ENCODE measurements at places on chromosomes 6 and 20.

DNA sequence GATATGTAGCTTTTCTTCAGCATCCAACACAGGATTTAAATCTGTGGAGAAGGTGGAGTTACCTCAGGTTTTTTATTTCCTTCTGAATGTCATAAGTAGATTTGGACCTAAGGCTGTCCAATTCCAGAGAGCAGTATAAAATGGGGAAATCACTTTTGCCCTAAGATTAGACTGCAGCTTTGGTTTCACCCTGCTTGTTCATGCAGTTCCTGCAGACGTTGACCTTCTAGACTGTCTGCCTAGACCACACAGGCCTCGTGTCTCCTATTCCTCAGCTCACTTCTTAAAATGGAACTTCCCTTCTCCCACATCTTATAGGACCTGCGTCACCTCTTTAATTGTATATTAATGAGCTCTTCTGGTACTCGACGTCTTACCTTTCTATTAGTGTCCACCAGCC lies 26.0 kb upstream of the C6orf62 start:
- DNase-seq: no peak

DNA sequence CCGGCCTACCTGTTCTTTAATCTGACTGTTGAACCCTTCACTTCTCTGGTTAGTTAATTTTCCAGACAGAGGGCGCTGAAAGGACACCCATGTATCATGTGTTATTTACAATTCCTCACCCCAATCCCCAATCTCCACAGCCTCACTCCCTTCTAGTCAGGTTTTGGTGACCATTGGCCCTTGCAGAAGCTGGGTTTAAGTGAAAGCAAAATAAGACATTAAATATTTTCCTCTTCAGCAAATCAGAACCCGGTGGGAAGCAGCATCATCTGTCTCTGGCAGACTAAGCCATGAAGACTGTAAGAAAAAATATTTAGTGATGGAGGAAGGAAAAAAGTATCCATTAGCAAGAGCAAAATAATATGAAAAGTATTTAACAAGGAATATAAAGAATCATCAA lies 9.4 kb upstream of the HLA-DQA1 start:
- no peak for DNase-seq

- DNase-seq: no peak
These were observed 4.6 kb upstream of the SLC2A10 start for GRCh38 chr20:46704714-46705377.

DNA sequence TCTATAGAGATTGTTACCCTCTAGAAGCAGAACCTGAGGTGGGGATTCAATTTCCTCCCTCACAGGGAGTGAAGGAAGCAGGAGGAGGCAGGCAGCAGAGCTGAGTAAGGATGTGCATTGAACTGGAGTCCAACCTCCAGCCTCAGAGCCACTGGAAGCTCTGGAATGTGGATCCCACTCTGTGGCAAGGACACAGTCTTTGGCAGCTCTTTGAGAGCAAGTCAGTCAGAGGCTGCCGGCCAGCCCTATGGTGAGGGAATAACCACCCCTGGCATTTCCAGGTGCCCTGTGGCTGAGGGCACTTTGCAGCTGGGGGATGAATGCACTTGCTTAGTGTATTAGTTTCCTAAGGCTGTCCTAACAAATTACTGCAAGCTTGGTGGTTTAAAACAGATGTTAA lies 37.2 kb downstream of the EBF4 start:
- DNase-seq: no peak

DNA sequence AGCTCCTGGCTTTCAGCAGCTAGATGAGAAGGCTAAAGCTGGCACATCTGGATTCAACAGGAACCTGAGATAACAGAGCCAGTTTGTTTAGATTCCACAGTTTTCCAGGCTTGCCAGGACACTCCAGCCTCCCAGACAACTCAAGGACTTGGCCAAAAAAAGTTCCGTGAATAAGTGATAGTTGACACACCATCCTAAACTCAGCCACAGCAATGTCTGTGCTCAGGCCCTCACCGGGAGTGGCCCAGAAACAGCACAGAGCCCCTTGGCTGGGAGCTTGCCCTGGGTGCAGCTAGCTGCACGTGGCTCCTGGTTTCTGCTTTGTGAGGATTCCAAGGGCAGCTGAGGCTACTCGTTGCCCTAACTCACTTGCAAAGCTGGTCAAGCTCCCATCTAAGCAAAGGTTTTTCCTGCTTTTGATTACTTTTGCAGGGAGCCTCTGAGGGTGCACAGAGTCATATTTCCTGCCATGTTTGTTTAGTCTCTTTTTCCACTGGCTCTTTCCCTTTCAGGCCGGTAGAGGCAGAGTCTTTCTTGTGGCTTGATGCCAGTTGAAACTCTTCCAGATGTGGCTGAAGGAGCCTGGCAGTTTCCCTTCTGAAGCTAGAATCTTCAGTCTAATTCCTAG lies 118.3 kb upstream of the ECI2 start:
- no peak for DNase-seq

DNA sequence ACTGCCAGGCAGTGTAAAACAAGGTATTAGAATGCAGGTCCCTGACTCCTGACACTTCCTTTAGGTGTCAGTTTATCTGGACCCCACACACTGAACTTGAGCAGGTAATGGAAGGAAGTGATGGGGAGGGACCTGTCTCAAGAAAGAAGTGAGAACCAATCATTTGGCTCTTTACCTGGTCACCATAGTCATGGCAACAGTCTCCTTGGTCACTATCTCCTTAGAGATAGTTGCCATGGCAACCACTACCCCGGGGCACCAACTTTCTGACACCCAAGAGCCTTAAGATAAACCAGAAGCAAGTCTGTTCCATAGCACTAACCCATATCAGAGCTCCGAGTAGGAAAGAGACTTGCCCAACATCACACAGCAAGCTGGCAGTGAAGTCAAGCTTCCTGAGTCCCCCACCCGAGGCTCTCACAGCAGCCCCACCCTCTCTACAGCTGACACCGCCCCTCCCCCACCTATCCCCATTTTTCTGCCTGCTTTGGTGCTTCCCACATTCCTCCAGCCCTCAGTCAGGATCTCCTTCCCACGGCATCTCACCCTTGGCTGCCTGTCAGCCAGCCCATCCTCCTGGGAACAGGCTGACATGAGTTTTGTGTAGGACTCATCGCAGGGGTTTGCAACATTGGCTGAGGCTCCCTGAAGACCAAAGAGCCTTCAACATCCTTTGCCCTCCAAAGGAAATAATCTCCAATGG lies 16.3 kb upstream of the HM13 start:
- DNase-seq: no peak

DNA sequence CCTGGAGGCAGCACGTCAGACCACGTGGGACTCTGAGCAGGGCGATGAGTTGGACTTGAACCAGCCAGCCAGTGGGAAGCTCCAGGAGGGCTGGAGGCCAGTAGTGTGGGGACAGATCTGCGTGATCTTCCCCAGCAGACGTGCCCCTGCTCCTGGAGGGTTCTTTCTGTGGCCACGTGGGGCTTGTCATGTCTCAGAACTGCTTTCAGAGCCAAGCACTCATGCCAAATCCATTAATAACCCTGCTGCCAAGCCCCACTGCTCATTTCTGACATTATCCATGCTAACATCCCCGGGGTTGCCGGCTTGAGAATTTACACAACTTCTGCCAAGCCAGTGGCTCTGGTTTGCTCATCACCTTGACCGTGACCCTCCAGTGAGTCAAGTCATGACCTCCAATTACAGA lies 38.3 kb downstream of the SIRPA start:
- no peak for DNase-seq

DNA sequence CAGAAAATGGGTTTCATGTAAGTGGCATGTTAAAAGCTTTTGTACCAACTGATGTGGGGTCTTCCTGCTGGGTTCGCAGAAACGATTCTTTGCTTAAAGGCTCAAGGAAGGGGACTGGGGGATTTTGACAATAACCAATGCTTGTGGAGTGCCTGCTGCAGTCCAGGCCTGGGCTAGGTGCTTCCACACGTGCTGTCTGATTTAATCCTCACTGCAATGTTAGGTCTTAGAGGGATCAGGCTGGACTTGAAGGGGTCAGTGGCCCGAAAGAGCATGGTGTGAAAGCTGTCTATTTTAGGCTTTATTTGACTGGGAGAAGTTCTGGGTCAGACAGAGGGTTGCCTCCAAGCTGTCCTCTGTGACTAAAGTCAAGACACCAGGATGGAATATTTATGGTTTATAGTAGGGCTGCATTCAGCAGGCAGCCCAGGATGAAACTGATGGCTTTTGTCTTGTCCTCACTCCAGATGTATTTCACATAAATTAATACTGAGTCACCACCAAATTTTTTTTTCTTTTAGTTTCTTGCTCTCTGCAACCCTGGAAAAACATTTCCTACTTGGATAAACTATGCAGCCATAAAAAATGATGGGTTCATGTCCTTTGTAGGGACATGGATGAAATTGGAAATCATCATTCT lies 219.1 kb downstream of the ZMYND8 start:
- DNase-seq: no peak

- DNase-seq: no peak
These were observed 99.8 kb upstream of the B3GAT2 start for GRCh38 chr6:71056656-71057055.

- DNase-seq: no peak
These were observed 272.9 kb downstream of the SMOC2 start for GRCh38 chr6:168713839-168714238.

DNA sequence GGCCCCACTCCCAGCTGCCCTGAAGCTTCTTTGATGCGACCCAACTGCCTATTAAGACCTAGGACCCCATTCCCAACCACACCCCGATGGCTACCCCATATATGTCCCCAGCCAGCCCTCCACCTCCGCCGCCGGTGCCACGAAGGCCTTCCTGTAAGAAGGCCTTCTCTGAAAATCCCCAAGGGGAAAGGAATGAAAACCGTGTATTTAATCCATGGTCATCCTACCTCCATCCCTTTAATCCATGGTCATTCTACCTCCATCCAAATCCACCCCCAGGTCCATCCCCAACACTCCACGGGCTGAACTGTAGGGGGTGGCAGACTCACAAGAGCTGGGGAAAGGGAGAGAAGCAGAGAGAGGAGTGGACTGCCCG lies 545 bp upstream of the VSX1 start:
- DNase-seq: no peak

- DNase-seq: no peak
These were observed 28.6 kb upstream of the GTSF1L start for GRCh38 chr20:43755390-43755789.

DNA sequence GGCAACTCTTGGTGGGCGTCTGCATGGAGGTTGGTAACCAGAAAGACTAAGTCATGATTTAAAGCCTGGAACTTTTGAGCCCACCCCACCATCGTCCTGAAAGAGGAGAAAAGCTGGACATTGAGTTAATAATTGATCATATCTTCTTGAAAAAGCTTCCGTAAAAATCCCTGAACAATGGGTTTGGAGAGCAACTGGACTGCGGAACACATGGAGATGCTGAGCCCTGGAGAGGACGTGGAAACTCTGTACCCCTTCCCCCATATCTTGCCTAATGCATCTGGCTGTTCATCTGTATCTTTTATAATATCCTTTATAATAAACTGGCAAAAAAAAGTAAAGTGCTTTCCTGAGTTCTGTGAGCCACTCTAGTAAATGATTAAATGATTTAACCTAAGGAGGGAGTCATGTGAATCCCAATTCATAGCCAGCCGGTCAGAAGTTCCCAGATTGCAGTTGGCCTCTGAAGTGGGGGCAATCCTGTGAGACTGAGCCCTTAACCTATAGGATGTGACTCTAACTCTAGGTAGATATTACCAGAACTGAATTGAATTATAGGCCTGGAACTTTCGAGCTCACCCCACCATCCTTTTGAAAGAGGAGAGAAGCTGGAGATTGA lies 26.5 kb upstream of the LGSN start:
- DNase-seq: no peak

DNA sequence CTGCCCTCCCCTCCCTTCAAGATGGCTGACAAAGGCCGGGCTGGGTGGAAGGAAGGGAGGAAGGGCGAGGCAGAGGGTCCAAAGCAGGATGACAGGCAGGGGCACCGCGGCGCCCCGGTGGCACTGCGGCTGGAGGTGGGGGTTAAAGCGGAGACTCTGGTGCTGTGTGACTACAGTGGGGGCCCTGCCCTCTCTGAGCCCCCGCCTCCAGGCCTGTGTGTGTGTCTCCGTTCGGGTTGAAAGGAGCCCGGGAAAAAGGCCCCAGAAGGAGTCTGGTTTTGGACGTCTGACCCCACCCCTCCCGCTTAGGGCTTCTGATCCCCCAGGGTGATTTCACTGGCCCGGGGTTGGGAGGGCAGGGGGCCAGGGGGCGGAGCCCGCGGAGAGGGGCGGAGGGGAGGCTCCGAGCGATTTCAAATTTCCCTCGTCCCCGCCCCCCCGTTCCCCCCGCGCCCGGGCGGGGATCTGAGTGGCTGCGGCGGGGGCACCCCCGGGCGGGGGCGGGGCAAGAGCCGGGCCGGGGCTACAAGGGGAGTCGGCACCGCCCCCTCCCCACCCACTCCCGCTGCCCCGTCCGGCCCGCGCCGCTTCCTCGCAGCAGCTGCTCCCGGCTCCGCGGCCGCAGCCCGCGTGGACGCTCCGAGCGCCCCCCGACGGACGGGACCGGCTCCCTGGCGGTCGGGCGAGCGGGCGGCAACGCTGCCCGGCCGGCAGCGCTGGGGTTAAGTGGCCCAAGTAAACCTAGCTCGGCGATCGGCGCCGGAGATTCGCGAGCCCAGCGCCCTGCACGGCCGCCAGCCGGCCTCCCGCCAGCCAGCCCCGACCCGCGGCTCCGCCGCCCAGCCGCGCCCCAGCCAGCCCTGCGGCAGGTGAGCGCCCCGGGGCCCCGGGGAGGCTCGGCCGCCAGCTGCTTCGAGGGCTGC lies at the start of gene DNMT3B:
Gene DNMT3B (plus strand): TSS at position 555 of the 923 bp plus-strand sequence. CDS start 17,939 bp downstream, outside the sequence.
- peak; percentile 81 for DNase-seq

- DNase-seq: no peak
These were observed 38.1 kb downstream of the TBPL1 start for GRCh38 chr6:133991096-133991593.

- DNase-seq: no peak
These were observed 28.4 kb upstream of the LY86 start for GRCh38 chr6:6559994-6560570.

All from activated CD4-positive, alpha-beta memory T cell treated with anti-CD3 and anti-CD28 coated beads for 36 hours (primary cell).